ENCODE measurements at places on chromosomes 12 and 14.

- no peak for DNase-seq
Observed at GRCh38 chr14:20190596-20190995, at the start of gene OR11G2. Gene OR11G2, plus strand, starts transcription at chr14:20190896. Its CDS starts 6,542 bp downstream, at chr14:20197438.

DNA sequence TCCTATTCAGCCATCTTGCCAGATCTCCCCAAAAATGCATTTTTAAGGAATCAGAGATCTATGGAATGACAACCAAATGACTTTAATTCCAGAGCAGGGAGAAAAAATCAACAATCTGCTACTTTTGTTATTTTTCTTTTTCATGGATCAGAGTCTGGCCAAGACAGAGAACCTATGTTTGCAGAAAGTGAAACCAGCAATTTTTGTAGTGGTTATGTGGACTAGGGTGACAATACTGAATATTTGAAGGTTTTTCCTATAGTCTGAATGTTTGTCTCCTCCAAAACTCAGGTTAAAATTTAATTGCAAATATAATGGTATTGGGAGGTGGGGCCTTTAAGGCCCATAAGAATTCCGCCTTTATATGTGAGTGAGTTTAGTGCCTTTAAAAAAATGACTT, 30.9 kb downstream of the KLRK1 start:
- no peak for DNase-seq

DNA sequence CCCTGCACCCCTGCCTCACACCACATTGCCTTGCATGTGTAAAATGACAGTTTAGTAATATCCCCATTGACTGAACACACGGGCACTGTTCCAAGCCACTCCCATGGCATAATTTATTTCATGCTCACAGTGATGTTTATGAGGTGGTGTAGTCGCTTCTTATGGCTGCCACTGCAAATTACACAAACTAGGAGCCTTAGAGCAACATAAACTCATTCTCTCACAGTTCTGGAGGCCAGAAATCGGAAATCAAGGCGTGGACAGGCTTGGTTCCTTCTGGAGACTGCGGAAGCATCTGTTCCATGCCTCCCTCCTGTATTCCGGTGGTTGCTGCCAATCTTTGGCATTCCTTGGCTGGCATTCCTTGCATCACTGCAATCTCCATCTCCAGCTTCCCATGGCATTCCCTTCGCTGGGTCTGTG, 97.3 kb downstream of the RIN3 start:
- no peak for DNase-seq

DNA sequence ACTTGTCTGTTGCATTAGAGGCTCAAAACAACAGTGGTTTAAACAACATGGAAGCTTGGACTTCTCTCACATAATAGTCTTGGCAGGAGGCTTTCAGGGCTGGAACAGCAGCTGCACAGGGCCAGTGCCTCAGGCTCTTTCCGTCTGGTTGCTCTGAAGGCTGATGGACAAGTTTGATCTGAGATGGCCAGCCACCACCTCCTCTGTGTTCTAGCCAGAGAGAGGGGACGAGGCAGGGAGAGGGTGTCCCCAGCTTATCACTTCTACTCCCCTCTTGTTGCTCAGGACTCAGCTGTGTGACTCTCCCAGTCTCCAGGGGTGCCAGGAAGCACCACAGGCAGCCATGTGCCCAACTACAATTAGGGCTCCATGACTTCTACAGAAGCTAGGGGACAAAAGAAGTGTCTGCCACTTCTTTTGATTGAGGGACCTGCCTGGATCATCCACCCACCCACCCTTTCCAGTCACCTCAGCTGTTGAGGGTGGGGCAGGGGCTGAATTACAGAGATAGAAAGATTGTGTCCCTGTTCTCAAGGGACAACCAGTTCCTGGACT, 46.6 kb downstream of the SMIM41 start:
- no peak for DNase-seq

- no peak for DNase-seq
Observed at GRCh38 chr12:70919597-70920035, 922 bp downstream of the PTPRR start.

- no peak for DNase-seq
Observed at GRCh38 chr12:131370791-131371347, 340.0 kb upstream of the SFSWAP start.

GRCh38 chr14:92578511-92578910, 64.9 kb downstream of the RIN3 start:
- DNase-seq: no peak

GRCh38 chr14:102594514-102595175, 2.2 kb downstream of the RCOR1 start:
- DNase-seq: no peak

DNA sequence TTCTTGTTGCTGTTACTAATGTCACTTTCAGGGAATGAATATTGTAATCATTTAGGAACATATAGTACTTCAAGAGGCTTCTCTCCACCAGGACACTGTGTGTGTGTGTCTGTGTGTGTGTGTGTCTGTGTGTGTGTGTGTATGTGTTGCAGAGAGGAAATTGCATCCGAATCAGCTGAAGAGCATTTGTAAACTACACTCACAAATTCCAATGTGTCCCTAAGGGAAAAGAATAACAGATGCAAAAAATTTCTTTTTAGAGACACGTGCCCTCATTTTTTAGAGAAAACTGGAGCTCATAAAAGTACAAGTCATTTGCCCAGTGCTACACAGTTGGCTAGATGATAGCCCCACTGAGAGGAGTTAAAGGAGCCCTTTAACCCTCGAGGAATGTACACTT, 168.8 kb downstream of the ANO4 start:
- no peak for DNase-seq

DNA sequence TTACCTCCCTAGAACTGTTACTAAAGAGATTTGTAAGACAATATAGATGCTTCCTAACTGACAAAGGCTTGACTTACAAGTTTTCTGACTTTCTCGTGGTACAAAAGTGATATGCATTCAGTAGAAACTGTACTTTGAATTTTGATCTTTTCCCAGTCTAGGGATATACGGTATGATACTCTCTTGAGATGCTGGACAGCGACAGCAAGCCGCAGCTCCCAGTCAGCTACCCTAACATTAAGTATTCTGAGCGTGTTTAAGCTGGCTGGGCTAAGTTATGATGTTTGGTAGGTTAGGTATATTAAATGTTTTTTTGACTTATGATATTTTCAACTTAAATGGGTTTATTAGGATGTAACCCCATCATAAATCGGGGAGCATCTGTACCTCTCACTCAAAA, 55.2 kb upstream of the CDKL1 start:
- no peak for DNase-seq

DNA sequence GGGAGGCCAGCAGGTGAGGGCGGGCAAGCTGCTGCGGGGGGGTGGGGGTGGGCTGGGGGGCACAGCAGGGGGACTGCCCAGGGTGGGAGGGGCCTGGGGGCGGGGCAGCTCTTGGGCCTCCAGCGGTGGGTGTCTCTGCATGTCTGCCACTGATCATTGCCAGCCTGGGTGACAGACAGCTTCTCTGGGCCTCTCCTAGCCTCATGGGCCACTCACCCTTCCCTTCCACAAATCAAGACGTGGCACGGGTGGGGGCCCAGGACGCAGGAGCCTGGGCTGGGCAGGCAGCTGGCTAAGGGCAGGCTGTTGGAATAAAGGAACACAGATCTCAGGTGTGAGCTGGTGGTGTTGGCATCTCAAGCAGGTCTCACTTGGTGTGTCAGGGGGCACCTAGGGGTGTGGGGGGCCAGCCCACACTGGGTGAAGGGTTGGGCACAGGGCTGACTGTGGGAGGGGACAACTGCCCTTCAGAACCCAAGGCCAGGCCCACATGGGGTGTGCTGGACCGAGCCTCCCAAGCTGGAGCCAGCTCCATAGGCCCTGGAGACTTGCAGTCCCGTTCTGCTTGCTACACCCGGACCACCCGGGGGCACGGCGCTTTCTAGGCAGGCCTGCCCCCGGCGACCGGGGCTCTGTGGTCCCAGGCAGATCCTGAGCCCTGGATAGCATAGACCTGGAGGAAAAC, 3.0 kb downstream of the TEDC1 start:
- no peak for DNase-seq

DNA sequence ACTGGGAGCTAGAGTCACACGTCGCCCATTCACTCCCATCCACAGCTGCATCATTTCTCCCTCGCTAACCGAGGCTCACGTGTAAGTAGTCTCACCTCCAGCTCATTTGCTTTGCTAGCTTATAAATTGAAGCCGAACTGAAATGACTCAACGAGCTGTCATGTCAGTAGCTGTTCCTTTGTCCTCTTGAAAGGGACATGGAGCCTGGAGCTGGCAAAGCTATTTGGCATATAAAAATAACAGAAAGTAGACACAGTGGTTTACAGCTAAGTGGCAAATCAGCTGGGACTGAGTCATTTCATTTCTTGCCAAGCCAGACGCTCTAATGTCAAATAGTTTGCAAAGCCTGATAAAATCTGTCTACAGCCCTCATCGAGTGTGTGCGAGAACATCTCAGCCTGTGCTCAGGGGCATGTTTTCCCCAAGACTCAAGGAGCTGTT, 114.4 kb upstream of the TMEM233 start:
- DNase-seq: no peak

GRCh38 chr14:35414365-35414764, 9.8 kb upstream of the NFKBIA start:
- no peak for DNase-seq

GRCh38 chr12:101010896-101011295, 199.1 kb downstream of the SLC5A8 start:
- no peak for DNase-seq

GRCh38 chr12:68011206-68011881, 22.1 kb downstream of the IFNG-AS1 start:
- no peak for DNase-seq

GRCh38 chr12:109725321-109726105, 11.9 kb downstream of the FAM222A start:
- peak; percentile 80 for DNase-seq

GRCh38 chr12:4311776-4312175, 9.2 kb upstream of the TIGAR start:
- DNase-seq: no peak

DNA sequence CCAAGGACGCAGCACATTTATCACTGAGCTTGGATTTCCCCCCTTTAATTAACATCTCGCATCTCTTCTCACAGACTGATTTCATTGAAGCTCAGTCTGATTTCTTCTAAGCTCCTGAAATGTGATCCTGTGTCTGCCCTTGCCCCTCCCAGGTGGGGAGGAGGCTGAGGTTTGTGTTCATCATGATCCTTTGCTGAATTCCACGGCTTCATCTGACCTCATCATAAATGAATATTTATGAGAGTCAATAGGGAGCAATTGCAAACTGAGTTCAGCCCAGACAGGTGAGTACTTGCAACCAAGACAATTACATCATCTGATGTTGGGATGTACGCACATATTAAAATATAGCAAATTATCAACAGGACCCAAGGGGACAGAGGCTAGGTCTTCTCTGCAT, 72.4 kb downstream of the MAP1LC3B2 start:
- no peak for DNase-seq

DNA sequence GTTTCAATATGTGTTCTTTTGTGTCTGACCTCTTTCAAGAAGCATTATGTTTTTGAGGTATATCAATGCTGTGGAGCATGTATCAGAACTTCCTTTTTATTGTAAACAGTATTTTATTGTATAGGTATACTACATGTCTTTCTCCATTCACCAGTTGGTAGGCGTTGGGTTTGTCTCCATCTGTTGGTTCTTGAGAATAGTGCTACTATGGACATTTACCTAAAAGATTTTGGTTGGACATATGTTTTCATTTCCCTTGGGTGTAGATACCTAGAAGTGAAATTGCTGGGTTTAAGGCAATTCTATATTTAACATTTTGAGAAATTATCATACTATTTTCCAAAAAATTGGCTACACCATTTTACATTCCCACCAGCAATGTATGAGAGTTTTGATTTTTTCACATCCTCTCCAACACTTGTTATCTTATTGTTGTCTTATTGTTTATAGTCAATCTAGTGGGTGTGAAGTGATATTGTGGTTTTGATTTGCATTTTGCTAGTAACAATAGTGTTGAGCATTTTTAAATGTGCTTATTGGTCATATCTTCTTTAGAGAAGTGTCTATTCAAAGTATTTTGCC, 409.2 kb downstream of the IPO8 start:
- no peak for DNase-seq

GRCh38 chr14:103836976-103837725, 10.2 kb downstream of the PPP1R13B start:
- no peak for DNase-seq

DNA sequence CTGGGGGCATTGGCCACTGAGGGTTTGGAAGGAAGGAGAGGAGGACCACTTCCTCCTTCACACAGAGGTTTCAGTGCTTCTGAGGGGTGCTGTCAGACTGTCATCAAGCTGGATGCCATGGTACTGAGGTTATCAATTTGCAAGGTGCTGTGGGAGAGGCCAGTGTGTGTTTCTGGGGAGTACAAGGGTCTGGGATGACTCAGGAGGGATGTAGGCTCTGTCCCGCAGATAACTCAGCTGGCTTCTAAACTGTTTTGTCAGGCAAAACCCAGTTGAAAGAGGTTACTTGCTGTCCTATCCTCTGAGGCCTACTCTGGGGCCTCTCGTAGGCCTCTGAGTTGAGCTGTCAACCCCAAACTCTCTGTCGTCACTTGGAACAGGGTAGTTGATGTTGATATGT, 22.8 kb downstream of the ADCK1 start:
- DNase-seq: no peak

DNA sequence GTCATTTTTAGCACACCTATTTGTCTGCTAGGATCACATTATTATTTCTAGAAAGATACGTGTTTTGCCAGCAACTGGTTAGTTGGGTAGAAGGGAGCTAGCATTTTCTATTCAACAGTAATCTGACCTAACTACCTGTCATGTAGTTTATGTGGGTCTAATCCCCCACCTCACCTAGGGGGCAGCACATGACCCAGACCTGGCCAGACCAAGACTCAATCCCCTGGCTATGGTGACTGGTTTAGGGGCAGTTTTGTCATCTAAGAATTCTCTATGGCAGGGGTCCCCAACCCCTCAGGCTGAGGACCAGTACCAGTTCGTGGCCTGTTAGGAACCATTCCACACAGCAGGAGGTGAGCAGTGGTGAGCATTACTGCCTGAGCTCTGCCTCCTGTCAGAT, 29.5 kb upstream of the EVL start:
- no peak for DNase-seq

GRCh38 chr12:111444314-111444924, 38.7 kb downstream of the SH2B3 start:
- no peak for DNase-seq

- DNase-seq: no peak
Observed at GRCh38 chr14:51097287-51097686, 2.4 kb upstream of the TRIM9 start.

GRCh38 chr12:58513301-58513834, 406.9 kb downstream of the LRIG3 start:
- DNase-seq: no peak
